ENCODE measurements at places on chromosomes 4 and X.
A peak's percentile ranks its signal among the peaks of the same experiment; 100 is the strongest.

DNA sequence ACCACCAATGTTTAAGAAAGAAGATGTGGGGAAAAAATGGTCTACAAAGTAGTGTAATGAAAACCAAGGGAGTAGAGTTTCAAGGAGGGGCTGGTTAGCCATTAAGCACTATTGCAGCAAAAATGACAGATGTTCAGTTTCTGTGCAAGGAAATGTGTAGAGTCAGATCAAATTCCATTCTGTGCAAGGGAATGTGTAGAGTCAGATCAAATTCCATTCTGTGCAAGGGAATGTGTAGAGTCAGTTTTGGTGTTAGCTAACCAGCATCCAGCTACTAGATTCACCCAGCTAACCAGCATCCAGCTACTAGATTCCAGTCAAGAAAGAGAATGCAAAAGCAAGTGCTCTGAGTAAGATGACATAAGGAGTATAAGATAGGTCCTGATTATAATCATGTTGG is 208.8 kb downstream of the COX18 start:
- no peak for DNase-seq

DNA sequence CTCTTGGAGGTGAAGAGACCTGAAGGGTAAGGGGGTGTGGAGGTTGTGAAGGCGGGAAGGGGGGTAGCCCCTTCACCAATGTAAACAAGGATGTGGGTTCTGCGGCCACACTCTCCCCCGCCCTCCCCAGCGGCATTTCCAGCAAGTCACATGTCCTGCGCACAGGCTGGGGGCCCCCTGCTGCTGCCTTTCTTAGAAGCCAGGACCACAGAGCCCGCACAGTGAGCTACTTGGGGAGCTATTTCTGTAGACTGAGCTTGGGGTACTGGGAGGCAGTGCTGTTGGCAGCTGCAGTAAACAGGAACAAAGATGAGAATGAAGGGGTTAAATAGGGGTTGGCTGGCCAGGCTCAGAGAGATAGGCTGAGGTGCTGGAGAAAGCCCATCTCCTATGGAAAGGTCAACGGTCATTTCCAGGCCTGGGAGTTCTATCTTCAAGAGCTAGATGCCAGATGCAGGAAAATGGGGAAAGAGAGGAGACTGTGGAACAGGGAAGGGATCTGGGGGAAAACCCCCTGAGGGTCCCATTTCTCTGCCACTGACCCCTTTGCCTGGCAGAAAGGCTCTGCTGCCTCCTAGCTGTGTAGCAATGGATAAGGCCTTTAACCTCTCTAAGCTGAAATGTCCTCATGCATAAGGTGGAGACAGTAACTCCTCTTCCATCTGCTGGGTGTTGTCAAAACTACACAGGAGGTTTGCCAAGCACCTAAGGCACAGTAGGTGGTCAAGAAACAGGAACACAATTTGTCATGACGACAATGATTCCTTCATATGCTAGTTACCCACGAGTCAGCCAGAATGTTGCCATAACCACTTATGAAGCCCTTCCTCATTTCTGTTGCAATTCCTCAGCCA is 18.5 kb upstream of the PIM2 start:
- peak; percentile 96 for DNase-seq

DNA sequence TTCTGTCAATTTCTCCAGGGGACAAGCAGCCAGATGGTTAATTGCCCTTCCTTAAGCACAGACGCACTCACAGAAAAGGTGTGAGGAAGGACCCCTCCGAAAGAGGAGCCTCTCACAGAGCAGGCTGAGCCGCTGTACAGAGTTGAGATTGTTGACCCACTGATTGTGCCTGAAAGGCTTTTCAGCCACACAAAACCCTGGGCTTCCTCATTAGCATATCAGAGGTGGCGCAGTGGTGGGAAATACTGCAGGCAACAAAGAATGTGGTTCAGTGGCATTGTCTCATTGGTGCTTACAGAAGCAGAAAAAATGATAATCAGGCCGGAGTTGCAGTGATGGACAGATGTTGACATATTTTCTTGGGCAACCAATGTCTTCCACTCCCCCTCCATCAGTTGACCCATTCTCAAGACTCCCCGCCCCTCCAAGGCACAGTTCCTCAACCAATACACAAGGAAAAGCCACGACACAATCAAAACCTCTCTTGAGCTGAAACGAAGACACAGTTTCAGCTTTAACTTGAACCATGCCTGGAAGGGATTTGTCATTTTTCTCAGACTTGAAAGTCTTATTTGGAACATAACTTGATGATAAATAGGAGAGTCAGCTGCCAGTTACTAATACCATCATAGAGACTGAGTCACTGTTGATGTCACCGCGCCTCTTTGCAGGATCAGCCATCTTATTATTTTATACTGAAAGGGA is 53.1 kb downstream of the ATXN3L start:
- DNase-seq = no peak

- no peak for DNase-seq
Measured at GRCh38 chrX:131764216-131764615, 220.3 kb downstream of the OR13H1 start.

GRCh38 chrX:17820100-17820499 is 41.0 kb downstream of the RAI2 start:
- DNase-seq = no peak

GRCh38 chr4:158610790-158611189 is 60.9 kb downstream of the C4orf46 start:
- DNase-seq = no peak

GRCh38 chr4:150938873-150939499 is 76.1 kb downstream of the LRBA start:
- DNase-seq = no peak

DNA sequence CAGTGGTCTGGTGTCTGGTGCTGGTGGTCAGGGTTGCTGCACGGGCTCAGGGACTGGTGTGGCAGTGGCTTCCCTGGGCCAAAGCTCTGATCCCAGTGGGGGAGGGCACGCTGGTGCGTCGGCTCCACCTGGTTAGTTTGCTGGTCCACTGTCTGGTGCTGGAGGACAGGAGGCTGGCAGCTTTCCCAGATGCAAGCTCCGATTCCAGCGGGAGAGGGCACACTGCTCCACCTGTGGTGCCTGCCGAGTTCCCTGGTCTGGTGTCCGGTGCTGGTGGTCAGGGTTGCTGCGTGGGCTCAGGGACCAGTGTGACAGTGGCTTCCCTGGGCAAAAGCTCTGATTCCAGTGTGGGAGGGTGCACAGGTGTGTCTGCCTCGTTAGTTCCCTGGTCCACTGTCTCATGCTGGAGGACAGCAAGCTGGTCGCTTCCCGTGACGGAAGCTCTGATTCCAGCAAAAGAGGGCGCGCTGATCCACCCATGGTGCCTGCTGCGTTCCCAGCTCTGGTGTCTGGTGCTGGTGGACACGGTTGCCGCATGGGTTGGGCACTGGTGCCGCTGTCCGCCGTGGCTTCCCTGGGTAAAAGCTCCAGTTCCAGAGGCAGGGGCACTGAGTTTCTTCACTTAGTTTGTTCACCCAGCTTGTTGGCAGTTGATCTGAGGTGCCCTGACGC is 5.8 kb downstream of the VMA21 start:
- no peak for DNase-seq

DNA sequence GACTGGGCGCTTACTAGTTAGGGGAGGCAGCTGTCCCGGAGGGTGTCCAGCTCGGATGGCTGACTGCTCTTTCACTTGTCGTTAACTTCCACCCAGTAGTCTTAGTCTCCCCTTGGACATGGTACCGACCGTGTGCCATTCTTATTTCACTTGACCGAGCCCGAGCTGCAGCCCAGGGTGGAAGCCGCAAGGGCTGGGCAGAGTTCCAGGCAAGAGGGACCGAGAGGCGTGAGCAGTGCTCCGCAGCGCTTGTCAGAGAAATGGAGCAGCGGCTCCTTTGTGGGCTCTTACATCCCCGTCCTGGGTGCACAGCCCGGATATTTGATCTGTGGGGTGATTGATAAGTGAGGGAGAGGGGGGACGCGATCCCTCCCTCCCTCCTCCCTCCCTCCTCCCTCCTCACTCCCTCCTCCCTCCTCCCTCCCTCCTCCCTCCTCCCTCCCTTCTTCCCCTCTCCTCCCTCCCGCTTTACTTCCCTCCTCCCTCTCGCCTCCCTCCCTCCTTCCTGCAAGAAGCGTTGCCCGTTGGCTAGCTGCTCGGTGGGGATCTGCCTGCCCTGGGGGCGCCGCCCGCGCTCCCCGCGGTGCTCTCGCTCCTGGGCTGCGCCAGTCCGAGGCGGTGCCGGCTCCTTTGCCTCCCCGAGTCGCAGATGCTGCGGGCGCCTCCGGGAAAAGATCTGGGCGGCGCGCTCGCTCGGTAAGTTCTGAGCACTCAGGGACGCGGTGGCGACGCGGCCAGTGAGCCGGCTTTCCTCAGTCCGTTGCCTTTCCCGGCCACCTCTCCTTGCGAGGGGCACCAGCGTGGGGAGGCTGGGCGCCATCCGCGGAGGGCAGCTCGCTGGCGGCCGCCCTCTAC is at the start of gene SLITRK2:
SLITRK2 (plus strand) TSS at position 499 of the 855 bp plus-strand sequence. CDS start 4,597 bp downstream, outside the sequence.
- no peak for DNase-seq
